ENCODE measurements at places on chromosomes 12 and 14. TPM values are rescaled to one million over a fixed set of nuclear protein-coding genes. Genes with fewer than 3 reads are reported as not detected.

DNA sequence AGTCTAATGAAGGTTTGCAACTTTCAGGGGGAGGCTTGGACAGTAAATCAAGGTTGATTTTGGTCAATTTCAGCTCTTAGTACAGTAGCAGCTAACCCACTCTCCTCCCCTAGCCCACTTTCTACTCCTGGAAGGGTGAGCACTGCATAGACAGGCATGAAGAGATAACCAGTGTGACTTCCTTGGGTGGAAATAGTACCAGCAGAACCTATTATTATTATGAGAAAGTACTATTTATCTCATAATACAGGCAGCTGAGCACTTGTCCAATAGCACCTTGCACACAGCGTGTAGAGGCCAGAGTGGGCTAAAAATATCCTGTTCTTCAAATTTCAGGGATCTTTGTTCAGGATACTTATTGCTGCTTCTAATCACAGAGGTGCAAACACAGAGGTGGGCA is 96.2 kb upstream of the FKBP4 start:
- no peak for DNase-seq

DNA sequence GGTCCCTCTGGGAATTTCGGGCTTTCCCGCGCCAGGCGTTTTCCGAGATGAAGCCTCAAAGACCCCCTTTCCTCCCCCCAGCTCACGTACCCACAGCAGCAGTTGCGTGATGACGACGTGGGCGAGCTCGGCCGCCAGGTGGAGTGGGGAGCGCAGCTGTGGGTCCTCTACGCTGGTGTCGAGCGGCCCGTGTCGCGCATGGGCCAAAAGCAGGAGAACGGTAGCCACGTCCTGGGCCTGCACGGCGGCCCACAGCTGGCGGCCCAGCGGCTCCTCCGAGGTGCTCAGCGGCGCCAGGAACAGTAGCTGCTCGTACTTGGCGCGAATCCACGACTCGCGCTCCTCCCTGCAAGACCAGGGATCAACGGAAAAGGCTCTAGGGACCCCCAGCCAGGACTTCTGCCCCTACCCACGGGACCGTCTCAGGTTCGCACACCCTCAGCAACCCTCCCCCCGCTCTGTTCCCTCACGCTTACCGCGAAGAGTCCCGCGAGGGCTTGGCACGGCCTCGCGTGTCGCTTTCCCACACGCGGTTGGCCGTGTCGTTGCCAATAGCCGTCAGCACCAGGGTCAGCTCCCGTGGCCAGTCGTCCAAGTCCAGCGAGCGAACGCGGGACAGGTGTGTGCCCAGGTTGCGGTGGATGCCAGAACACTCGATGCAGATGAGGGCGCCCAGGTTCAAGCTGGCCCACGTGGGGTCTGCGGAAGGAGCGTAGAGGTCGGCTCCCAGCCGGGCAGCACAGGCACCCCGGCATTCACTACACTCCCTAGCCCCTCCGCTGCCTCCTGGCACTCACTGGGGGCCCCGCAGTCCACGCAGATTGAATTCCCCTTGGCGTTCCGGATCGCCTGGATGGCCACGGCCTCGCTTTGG is 11.4 kb downstream of the AGAP2 start:
- no peak for DNase-seq

DNA sequence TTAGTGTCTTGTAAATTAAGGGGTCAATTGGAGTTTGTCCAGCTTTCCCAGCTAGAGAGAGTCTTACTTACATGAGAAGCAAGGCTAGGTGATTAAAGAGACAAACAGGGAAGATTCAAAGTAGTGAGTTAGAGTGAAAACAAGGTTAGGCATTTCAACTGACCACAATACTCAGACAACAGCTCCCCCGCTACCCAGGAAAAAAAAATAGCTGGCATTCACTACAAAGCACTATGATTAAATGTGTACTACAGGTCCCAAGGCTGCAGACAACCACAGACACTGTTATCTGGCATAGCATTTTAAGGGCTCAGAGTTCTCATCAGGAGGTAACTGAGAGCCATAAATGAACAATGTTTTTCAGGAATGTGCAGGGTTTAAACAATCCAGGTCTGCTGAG is 680.9 kb downstream of the TMEM121 start:
- no peak for DNase-seq

- peak; percentile 5 for DNase-seq
Measured at GRCh38 chr12:14554281-14555007, 13.2 kb downstream of the PLBD1 start.

GRCh38 chr14:51321036-51321435 is 81.0 kb downstream of the TMX1 start:
- DNase-seq: no peak

GRCh38 chr12:47981496-47982260 is 18.3 kb downstream of the TMEM106C start:
- DNase-seq: no peak

- no peak for DNase-seq
Measured at GRCh38 chr12:6279256-6279628, 31.2 kb upstream of the PLEKHG6 start.

DNA sequence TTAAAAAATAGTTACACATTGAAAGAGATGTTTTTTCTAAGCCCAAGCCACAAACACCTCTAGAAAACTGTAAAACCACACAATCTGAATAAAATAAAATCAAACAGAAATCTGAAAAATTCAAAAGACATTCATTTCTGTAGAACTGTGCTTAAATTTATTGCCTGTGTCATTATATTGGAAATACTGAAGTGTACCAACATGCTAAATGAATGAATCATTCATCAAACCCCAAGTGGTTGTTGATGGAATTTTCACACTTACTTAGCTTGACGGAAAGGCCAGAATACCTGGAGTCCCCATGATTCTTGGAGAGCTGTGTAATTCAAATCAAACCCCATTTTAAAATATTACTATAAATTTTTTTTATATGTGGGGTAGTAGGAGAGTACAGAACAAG is 2.7 kb downstream of the KITLG start:
- peak; percentile 25 for DNase-seq

GRCh38 chr12:52264435-52264825 is 10.0 kb upstream of the KRT86 start:
- DNase-seq: no peak

DNA sequence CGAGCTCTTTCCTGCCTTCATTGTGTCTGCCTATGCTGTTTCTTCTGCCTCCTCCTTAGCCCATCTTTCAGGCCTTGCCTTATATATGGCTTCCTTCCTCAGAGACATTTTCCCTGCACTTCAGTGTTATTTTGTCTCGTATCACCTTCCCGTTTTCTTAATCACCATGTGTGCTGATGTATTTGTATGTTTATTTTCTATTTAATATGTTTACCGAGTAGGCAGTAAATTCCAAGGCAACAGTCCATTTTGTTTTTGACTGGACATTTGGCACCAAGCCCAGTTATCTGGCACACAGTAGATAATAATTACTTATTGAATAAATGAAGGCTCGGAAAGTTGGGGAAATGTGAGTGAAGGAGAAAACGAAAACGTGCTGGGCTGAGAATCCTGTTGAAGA is 4.6 kb upstream of the POU6F1 start:
- no peak for DNase-seq

Gene RHOJ
- 0.12 TPM for total RNA-seq

GRCh38 chr14:69818758-69819191 is 21.7 kb upstream of the SLC10A1 start:
- DNase-seq: peak; percentile 50

DNA sequence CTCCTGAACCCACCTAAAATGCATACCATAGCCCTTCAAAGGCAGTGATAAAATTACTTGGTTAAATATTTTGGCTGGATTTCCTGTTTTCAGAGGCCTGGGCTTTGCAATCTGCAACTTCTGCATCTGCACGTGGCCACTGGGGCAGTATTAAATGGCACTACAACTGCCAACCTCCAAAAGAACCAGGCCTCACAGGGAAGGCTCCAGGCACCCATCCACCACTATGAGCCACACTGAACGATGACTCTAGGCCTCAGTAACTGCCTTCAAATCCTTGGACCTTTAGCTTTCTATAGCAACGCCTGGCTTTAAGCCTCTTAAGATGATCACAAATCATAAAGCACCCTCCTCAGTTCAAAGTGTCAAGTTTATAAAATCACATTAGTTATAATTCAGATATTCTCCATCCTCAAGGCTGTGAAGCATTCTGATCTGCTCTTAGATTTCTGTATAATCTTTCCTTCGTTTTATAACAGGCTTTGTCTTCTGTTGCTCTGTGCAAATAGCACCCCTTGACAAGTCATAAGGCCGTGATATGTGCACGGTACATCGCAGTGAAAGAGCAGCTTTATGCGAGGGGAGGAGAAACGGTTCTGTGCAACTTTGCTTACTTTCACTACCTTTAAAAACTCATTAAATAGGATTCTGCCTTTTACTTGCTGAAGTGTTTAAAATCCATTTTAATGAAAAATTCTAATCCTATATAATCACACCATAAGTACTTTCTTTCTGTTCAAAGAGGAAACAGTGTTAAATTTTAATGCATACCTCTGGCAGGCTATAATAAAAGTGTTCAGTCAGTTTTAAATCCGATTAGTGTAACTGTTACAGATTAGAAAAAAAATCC is 196.4 kb upstream of the G2E3 start:
- DNase-seq: no peak

DNA sequence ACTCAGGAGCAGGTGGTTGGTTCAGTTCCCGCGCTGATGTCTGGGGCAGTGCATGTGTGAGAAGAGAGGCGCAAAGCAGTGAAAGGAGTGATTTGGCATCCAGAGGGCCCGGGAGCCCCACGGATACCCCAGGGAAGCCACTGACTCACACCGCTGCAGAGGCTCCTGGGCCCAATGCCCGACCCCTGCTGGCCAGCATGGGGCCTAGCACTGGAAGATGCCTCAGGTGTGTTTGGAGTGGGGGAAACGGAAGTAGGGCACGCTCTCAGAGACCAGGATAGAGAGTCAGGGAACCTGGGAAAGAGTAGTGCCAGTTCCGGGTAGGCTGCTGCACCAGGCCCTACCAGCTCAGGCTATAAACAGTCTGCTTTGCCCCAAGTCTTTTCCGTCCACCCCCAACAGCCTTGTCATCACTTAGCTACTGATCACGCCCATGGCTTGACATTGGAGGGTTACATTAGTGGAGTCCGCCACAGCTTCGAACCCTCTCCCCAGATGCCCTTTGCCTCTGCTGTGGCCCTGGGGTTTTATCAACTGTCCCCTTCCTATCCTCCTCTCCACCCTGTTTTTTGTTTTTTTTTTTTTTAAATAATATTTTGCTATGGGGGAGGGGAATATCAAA is 9.5 kb upstream of the CSAD start:
- peak; percentile 42 for DNase-seq

DNA sequence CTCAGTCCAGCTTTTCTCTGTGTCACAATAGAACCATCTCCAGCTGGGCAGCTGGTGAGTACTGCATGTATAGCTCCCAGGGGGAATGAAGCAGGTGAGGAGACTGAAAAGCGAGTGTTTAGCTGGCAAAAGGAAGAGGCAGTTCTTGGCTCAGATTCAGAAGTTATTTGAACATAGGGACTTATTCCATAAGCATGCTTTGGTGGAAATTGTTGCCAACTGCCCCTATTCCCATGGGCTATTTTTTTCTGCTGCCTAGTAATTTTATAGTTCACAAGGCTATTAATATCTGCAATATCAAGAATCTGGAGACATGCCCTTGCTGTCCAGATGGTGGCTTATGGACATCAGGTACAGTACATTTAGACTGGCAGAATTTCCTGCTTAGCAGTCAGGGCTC is 1112.7 kb downstream of the LRFN5 start:
- DNase-seq: no peak

DNA sequence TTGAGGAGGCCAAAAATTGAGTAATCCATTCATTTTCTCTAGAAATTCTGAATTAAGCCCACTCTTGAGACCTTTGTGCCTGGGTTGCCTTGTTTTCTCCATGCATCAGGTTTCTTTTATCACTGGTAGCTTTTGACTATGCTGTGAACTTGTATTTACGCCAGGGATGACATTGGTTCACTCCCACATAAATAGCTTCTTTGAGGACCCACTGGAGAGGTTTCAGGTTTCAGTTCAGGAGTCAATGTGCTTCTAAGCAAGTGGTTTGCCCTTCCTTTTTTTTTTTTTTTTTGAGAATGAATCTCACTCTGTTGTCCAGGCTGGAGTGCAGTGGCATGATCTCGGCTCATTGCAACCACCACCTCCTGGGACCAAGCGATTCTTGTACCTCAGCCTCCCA is 10.2 kb upstream of the SLC17A8 start:
- DNase-seq: peak; percentile 33

GRCh38 chr12:50841716-50842531 is 802 bp upstream of the TMPRSS12 start:
- DNase-seq: no peak

GRCh38 chr14:55800156-55800785 is 220.3 kb downstream of the KTN1 start:
- no peak for DNase-seq

GRCh38 chr14:98689951-98690350 is 582.0 kb downstream of the BCL11B start:
- no peak for DNase-seq

- DNase-seq: no peak
Measured at GRCh38 chr14:69870613-69871012, 8.6 kb upstream of the SMOC1 start.

- no peak for DNase-seq
Measured at GRCh38 chr12:110170535-110171185, 46.5 kb downstream of the IFT81 start.

Gene PLEKHD1
- total RNA-seq: not detected

DNA sequence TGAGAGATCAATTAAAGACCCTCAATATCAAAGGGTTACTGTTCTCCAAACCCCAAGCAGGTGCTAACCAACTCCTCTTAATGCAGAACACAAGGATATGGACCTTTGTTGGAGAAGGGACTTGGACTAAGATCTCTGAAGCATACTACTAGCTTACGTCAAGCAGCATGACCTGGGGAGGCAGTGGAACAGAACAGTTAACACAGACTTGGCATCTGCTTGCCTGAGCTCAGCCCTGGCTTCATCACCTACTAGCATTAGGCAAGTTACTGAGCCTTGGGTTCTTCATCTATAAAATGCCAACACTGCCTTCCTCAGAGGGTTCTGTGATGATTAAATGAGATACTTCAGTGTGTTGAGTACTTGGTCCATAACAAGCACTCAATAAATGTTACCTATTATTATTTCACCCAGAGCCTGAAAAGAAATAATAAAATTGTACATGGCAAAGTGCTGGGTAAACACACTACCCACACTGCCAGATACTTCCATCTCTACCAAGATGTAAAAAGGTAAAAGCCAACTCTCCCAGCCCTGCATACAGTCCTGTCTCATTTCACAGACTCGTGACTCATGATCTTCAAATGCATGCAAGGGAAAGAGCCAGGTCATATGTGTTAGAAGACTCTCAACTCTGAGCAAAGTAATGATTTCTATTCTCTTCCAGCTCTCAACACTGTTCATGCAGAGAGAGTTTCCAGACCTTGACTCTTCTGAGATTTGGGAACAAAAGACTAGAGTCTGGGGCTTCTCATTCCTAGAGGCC is 39.7 kb downstream of the FMNL3 start:
- no peak for DNase-seq

Data from RPMI7951 (cell line).